ENCODE measurements at places on chromosomes 6 and 20.

- no peak for DNase-seq
Observed at GRCh38 chr6:153771577-153771976, 267.5 kb upstream of the OPRM1 start.

- no peak for DNase-seq
Observed at GRCh38 chr6:52929321-52930164, 20.0 kb upstream of the GSTA3 start.

DNA sequence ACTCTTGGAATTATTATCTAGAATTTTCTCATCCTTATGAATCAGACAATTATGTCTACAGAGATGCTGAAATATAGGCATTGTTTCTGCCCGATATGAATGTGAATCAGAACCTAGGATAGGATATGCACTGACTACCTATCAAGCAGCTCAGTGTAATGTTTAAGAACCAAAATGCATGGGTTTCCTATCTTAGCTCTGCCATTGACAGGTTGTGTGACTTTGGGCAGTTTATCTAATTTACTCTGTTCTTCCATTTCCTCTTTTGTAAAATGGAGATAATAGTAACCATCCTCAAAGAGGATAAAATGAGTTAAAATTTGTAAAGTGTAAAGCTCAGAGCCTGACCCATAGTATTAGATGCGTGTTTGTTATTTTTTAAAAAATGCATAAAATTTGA, 10.2 kb upstream of the AIG1 start:
- no peak for DNase-seq

DNA sequence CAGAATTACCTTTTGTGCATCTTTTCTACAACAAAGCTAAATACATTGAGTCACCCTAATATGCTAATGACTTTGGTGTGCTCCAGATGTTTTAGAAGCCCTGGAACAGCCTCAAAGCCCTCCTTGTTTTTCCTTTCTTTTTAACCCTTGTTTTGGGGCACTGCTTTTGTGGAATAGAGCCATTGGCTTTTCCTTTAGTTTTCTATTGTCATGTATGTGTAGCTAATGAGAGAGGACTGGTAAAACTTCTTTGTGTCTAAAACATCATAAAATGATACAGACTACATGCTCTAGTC, 158.8 kb downstream of the JARID2 start:
- no peak for DNase-seq

- DNase-seq = no peak
Observed at GRCh38 chr20:23136893-23137745, 51.0 kb upstream of the CD93 start.

- DNase-seq = no peak
Observed at GRCh38 chr20:32898729-32899128, 40.0 kb downstream of the EFCAB8 start.

- DNase-seq = no peak
Observed at GRCh38 chr6:72724545-72724944, 102.7 kb downstream of the KCNQ5 start.

GRCh38 chr6:4426968-4427367, 291.6 kb upstream of the ECI2 start:
- DNase-seq = no peak

- peak; percentile 29 for DNase-seq
Observed at GRCh38 chr20:58374027-58374850, 14.8 kb upstream of the VAPB start.

GRCh38 chr6:37971266-37971665, 151.7 kb downstream of the ZFAND3 start:
- no peak for DNase-seq

DNA sequence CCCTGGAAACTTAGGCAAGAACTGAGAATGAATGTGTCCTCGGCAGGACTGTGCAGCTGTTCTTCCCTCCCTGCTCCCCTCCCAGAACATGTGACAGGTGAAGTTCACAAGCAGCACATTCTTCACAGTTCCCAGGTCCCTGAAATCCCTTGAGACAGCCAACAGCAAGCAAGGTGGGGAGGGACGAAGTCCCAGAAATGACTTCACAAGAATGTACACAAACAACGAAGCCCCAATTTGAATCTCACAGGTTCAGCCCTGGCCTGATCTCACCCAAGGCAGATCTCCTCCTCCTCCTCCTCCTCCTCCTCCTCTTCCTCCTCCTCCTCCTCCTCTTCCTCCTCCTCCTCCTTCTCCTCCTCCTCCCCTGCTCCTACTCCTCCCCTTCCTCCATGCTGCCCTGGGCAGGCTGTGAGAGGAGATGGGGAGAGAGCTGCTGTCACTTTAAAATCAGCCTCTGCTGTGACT, 32.4 kb downstream of the WRNIP1 start:
- DNase-seq = no peak

- DNase-seq = no peak
Observed at GRCh38 chr6:147693181-147693580, 184.7 kb downstream of the SAMD5 start.

DNA sequence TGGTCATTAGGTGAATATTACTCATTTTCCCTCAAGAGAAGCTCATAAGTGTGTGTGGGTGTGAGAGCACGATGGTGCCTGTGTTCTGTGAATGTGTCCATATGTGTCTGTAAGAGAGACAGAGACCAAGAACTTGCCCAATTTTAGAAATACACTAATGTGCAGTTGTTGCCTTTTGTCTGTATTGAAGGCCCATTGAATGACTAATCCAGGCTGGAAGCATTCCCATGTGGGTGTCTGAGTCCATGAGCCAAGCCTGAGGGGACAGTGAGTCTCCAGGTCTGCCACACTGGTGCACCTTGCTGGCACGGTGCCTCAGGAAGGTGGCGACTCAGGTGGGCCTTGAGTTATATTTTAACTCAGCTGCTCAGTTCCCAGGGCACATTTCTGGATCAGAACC, 25.5 kb upstream of the ASXL1 start:
- no peak for DNase-seq

DNA sequence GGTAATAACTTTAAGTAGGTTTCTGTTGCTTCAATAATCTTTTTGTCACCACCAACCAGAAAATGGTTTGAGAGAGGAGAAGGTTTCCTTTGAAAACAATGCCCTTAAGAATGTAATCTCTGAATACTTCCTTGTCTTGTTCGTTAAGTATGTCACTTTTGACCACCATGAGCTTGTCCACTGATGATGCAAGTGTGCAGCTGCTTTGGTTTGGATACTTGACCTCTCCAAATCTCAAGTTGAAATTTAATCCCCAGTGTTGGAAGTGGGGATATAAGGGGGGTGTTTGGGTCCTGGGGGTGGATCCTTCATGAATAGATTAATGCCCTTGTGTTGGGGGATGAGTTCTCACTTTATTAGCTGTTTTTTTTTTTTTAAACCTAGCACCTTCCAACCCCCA, 985.4 kb downstream of the EPHA7 start:
- no peak for DNase-seq

DNA sequence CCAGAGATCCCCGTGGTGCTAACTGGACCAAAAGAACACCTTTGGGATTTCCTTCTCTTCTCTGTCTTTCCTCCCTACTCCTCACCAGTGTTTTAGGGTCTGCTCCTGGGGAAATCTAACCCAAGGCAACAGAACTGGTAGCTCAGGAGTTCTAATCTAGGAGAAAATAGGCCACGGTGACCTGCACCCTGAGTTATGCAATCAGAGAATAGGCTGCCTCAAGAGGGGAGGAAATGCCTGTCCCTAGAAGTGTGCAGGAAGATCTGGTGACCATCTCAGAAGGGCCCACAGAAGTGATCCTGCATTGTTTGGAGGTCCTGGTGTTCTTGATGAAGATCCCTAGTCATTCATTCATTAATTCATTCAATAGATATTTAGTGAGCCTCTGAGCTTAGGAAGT, 3.4 kb downstream of the ETV7 start:
- no peak for DNase-seq

DNA sequence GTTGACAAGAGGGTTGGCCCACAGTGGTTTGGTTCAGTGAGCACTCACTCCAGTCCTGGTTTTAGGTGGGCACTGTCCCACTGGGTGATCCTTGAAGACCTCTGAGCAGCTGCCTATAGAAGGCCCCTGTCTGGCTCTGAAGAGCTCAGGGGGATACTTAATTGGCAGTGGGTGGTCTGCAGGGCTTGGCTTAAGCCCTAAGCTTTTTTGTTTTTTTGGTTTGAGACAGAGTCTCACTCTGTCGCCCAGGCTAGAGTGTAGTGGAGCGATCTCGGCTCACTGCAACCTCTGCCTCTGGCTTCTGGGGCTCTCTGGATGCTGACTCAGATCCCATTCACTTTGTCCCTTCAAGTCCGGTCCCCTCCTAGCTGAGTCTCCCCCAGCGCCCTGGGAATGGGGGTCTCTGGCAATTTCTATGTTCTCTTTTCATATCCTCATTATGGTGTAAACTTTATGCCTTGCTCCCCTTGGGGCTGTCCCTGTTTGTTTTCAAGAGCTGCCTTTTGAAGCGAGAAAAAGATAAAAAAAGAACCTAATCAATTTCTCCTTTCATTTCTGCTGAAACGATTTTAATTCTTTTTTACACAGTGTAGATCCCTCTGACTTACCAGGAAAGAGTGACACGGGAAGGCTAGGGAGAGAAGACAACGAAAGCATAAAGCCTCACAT, 12.2 kb upstream of the KCNG1 start:
- DNase-seq = no peak

GRCh38 chr6:118869350-118869749, 24.6 kb upstream of the ASF1A start:
- no peak for DNase-seq

- DNase-seq = no peak
Observed at GRCh38 chr6:34888514-34888856, 570 bp upstream of the ANKS1A start.

- no peak for DNase-seq
Observed at GRCh38 chr6:31952140-31952805, 6.4 kb downstream of the CFB start.

DNA sequence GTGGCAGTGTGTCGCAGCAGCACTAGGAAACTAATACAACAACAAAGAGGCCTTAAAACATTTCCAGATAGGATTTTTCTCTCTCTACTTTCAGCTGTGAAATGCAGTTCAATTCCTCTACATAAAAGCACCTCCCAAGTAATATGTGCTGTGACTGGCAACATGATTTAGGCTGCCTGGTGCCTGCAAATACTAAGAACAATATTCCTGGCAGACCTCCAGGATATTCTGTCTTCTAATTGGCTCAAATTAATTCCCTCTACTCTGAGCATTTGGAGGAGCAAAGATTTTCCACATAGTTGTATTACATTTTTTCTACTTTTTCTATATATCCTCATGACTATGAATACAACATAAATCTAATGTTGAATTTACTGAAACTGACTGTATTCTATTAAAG, 33.2 kb downstream of the SCGN start:
- DNase-seq = no peak

DNA sequence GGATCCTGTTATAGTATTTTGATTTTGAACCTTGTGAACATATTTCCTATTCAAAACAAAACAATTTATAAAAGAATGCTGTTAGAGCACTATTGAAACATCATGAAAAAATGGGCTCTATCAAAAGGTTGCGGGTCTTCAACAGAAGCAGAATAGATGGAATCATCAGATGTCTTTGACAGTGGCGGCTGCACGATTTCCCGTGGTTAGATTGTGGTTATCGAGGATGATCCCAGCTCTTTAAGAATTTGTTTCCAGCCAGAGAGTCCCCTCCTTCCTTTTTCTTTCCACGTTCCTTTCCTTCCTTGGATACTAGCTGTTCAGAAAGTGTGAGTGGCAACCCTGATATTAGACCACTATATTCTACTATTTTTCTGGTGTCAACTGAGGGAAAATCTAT, 163.4 kb downstream of the FARS2 start:
- no peak for DNase-seq

DNA sequence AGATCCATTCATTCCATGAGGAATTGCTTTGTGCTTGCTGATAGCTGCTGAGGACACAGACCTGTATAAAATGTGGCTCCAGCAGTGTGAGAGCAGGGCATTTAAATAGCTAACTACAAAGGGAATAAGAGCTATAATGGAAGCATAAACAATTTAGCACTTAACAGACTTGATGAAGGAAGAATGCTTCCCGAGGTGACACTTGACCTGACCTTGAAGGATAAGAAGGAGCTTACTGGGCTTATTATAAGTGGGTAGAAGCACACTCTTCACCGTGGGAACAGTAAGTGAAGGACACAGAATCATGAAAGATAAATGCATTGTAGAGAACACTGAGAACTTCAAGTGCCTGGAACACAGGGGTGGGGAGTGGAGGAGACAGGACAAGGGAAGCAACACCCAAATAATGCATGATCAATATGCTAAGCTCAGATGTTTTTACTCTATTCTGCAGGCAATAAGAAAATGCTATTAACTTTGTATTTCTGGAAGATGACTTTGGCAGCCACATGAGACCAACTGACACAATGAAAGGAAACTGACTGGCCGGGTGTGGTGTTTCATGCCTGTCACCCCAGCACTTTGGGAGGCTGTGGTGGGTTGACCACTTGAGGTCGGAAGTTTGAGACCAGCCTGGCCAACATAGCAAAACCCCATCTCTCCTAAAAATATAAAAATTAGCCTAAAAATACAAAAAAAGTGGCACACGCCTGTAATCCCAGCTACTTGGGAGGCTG, 84.2 kb downstream of the EPB41L2 start:
- no peak for DNase-seq

- no peak for DNase-seq
Observed at GRCh38 chr6:148840256-148840655, 93.4 kb downstream of the UST start.

GRCh38 chr6:75751443-75751842, 2.4 kb downstream of the MYO6 start:
- no peak for DNase-seq

GRCh38 chr6:100217225-100218012, 223.4 kb upstream of the MCHR2 start:
- no peak for DNase-seq

DNA sequence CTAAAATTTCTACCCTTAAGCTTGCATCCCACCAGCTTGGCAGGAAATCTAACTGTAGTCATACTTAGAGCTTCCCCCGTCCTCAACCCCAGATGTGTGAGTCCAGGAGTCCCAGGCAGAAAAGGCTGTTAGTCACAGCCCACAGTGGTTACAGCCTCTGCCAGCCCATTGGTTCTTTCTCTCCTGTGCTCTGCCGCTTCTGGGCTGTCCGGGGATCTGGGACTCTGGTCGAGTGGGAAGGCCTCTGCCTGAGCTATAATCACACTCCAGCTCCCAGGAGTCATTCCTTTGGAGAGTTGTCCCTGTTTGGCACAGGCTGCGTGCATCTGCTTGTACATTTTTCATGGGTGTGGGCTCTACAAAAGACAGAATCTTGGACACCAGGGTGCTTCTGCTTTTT, 45.6 kb upstream of the FYN start:
- DNase-seq = no peak

- DNase-seq = no peak
Observed at GRCh38 chr6:33609528-33609927, 11.6 kb upstream of the ITPR3 start.

- no peak for DNase-seq
Observed at GRCh38 chr6:85537055-85537494, 56.6 kb downstream of the SNX14 start.

- peak; percentile 90 for DNase-seq
Observed at GRCh38 chr20:49790077-49790798, 22.4 kb upstream of the SLC9A8 start.

- peak; percentile 34 for DNase-seq
Observed at GRCh38 chr20:44247586-44248409, 690 bp downstream of the GDAP1L1 start.

- no peak for DNase-seq
Observed at GRCh38 chr6:46763466-46763865, 16.7 kb downstream of the ANKRD66 start.

GRCh38 chr6:133623065-133623464, 265.8 kb upstream of the TCF21 start:
- no peak for DNase-seq

GRCh38 chr20:14494355-14494754, 156.9 kb upstream of the FLRT3 start:
- DNase-seq = no peak

All from CMK (cell line).